ENCODE measurements at places on chromosomes 5 and 9.
A peak's percentile ranks its signal among the peaks of the same experiment; 100 is the strongest.

DNA sequence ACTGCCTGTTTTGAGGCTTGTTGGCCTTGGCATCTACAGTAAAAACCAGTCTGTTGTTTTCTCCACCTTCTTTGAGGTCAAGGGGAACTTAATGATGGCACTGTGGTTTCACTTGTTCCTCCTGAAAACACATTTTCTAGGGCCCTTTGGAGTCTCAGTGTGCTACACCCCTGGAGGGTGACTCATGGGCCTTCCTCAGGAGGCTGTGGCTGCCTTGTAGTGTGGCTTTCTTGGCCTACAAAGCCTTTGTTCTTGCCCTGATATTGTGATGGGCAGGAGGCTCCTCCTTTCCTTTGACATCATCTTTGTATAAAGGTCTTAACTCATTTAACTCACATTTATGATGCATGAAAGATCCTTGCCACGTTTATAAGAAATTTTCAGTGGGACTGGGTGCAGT is 56.3 kb upstream of the GPBP1 start:
- no peak for DNase-seq

DNA sequence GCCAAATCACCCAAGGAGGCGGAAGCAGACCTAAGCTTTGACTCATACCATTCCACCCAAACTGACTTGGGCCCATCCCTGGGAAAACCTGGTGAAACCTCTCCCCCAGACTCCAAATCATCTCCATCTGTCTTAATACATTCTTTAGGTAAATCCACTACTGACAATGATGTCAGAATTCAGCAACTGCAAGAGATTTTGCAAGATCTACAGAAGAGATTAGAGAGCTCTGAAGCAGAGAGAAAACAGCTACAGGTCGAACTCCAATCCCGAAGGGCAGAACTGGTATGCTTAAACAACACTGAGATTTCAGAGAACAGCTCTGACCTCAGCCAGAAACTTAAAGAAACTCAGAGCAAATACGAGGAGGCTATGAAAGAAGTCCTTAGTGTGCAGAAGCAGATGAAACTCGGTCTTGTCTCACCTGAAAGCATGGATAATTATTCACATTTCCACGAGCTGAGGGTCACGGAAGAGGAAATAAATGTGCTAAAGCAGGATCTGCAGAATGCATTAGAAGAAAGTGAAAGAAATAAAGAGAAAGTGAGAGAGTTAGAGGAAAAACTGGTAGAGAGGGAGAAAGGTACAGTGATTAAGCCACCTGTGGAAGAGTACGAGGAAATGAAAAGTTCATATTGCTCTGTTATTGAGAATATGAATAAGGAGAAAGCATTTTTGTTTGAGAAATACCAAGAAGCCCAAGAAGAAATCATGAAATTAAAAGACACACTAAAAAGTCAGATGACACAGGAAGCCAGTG is 15.8 kb upstream of the TTC23L start:
- DNase-seq, result no peak

DNA sequence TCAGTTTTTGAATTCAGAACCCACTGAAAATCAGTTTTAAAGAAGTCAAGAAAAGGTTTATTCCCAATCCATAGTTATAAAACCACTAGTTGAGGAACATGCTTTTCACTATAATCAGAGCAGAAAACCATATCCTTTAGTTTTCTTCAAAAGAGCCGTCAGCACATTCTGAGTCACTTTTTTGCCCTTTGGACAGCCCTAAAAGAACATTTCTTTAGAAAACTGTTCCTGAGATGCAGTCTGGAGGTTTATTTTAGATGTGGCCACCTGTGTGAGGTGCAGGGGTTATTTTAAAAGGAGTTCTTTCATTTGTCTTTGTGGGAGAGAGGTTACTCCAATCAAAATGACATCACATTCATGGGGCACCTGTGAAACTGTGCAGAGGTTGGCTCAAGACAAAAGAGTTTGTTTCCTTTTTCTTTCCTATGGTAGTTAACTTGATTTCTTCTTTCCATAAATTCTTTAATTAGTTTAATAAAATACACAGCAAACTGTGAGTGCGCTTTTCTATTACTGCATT is 221.6 kb upstream of the RPS23 start:
- DNase-seq, result no peak

GRCh38 chr9:28051559-28052503 is 478.6 kb upstream of the C9orf72 start:
- DNase-seq, result no peak

GRCh38 chr9:30039712-30040111 is 2344.7 kb upstream of the ACO1 start:
- no peak for DNase-seq

- no peak for DNase-seq
These were observed 5.0 kb upstream of the PPP2R2B start for GRCh38 chr5:146883511-146883910.

- peak; percentile 87 for DNase-seq
These were observed at the start of gene CTSV for GRCh38 chr9:97038611-97039513. CTSV (minus strand) TSS chr9:97039142; CDS start chr9:97038043, 1,099 bp downstream.

- DNase-seq, result no peak
These were observed 26.4 kb downstream of the EHMT1 start for GRCh38 chr9:137645211-137645610.

DNA sequence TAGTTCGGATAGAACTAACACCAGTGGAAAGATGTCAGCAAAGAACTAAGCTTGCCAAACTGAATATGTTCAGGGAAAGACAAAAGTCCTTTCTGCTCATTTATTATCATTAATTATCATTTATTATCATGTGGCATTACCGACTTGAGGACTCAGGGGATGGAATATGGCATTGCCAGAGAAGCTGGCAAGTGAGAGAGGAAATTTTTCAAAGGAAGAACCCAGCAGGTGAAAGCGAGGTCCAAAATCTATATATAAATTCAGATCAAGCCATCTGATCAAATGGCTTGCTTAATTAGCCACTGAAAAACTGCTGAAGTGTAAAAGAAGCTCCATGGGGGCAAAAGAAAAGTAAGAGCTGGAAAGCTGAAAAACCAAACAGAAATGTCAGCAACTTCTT is 1049.6 kb upstream of the SEMA6A start:
- DNase-seq, result peak; percentile 65

Data from NCI-H446 (cell line).